ENCODE measurements at places on chromosomes 2 and 18. TPM values are rescaled to one million over a fixed set of nuclear protein-coding genes. Genes with fewer than 3 reads are reported as not detected.

Gene CARF
- total RNA-seq, result 12.2 TPM

Gene MAL
- total RNA-seq, result 0.64 TPM

Gene TMEM247
- total RNA-seq, result not detected

Gene CDC42EP3
- 90.6 TPM for total RNA-seq

Gene DNAH7
- 0.07 TPM for total RNA-seq

Gene GAREM2
- 0.46 TPM for total RNA-seq

Gene KCNF1
- not detected for total RNA-seq

Gene AQP12A
- not detected for total RNA-seq

Gene REG1B
- not detected for total RNA-seq

Gene PPP1R1C
- not detected for total RNA-seq

Gene SNED1
- 56.2 TPM for total RNA-seq

Gene DRC1
- total RNA-seq, result not detected

Data from gastrocnemius medialis (tissue), 4 donors.